Effector CD4-positive, alpha-beta T cell (primary cell): ENCODE measurements at places on chromosomes 3 and 15.
A peak's percentile ranks its signal among the peaks of the same experiment; 100 is the strongest.

- no peak for DNase-seq
Observed at GRCh38 chr3:28334552-28334951, 14.0 kb upstream of the ZCWPW2 start.

DNA sequence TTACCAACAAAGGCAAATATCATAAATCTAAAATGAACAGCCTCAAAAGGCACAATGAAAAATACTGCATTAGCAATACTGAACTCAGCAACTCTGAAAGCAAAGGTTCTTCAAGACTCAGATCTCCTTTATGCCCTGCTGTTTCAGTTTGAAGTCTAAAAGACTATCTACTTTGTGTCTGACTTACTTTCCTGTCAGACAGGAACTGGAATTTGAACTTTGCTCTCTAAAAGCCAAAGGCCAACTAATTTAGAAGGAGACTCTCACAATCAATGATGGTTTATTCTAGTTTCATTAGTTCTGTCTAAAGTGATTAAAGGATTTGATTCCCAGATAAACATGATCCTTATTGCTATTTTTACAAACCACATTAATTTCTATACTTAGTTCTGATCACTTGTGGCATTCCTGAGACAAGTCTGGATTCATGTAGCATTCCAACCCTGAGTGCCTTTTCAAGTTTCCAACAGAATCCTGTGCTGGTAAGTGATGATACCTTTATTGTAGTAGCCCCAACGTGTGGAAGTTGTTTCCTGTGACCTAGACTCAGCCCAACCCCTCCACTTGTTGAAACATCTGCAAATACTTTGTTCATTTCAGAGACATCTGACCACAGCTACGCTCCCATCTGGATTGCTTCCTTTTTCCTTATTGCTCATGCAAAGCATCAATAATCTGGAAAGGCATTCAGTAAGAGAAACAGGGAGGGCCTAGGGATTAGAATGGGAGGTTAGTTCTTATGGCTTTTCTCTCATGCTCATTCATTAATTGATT lies 14.9 kb upstream of the LEKR1 start:
- DNase-seq, result no peak

DNA sequence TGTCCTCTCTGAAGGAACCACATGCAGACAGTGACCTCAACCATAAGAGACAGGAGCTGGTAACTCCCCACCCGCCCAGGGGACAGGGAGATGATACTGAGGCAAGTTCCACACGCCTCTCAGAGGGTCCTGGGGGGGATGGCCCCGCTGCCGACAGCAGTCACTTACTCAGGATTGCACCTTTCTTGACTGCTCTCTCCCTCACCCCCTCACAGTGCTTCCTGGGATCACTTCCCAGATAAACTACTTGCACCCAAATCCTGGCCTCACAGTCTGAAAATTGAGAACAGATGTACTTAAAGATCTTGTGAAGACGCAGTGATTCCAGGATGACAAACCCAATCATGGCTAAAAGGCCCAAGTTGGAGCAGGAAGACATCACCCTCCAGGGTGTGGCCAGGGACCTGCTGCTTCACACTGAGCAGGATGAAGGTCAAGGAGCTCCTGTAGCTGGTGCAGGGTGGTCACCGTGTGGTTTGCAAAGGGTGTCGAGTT lies 207.6 kb downstream of the ADAMTS17 start:
- no peak for DNase-seq

DNA sequence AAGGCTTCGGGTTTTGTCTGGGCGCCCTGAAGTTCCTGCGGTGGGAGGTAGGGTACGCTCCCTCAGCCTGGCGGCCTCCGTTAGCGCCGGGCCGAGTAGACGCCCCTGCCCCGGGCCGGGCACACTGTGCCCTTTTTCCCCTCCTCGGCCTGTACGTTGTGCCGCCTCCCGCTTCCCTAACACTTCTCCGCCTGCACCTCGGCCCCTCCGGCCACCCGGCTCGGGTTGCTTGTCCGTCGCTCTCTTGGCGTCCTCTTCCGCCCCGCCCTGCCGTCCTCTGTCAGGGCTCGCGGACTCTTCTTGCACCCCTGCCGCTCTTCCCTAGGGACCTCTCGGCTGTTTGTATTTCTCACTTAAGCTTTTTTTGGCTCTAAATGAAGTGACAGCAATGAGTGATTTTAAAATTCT lies 384 bp downstream of the KNL1 start:
- no peak for DNase-seq

DNA sequence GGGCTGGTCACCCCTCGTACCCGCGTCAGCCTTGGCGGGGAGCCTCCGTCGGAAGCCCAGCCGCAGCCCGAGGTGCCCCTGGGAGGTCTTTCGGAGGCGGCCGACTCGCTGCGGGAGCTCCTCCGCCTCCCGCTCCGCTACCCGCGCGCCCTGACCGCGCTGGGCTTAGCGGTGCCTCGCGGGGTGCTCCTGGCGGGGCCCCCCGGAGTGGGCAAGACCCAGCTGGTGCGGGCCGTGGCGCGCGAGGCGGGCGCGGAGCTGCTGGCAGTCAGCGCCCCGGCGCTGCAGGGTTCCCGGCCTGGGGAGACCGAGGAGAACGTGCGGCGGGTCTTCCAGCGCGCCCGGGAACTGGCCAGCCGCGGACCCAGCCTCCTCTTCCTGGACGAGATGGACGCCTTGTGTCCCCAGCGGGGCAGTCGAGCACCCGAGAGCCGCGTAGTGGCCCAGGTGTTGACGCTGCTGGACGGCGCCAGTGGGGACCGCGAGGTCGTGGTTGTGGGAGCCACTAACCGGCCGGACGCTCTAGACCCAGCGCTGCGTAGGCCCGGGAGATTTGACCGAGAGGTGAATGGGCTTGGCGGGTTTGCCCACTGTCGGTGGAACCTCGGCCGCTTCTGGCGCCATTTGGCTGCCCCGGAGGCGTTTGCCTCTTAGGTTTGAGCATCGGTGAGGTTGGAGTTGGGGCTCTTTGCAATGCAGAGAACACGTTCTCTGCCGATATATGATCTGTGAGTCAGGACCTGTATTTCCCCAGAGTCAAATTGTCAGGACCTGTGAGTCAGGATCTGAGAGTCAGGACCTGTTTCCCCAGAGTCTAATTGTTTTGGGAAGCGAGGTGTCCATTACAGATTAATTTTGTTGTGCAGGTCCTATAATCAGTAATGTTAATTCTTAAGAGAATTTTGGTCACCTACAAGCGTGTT lies 24.9 kb upstream of the GATM start:
- DNase-seq, result peak; percentile 10

- DNase-seq, result no peak
Observed at GRCh38 chr3:25344670-25345069, 83.4 kb upstream of the RARB start.

GRCh38 chr3:56075089-56075488 lies 393.2 kb downstream of the ERC2 start:
- no peak for DNase-seq

- no peak for DNase-seq
Observed at GRCh38 chr3:48411606-48412374, 18.1 kb downstream of the PLXNB1 start.

- DNase-seq, result no peak
Observed at GRCh38 chr3:45880725-45881077, 5.6 kb upstream of the CCR9 start.

DNA sequence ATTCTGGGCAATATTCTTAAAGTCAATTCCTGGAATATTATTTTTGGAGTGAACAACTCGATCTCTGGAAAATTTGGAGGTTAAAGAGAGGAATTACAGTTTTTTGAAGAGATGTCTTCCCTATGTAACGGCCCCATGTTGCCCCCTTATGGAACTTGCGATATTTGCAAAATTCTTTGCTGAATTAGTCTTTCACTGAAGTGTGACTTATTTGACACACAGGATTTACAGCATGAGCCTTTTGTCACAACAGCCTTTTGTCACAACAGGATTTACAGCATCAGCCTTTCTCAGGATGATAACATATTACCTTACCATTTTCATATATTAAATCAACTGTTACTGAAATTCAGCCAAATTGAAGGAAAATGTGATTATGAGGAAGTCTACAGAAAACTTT lies 37.8 kb upstream of the SPTSSB start:
- no peak for DNase-seq

- peak; percentile 93 for DNase-seq
Observed at GRCh38 chr15:40569129-40569953, at the start of gene RPUSD2. Gene RPUSD2 (plus strand): TSS chr15:40569299. CDS start chr15:40569338, 39 bp downstream.

- no peak for DNase-seq
Observed at GRCh38 chr3:141996437-141996836, 120.0 kb downstream of the ATP1B3 start.

- no peak for DNase-seq
Observed at GRCh38 chr3:38724392-38724736, 74.9 kb upstream of the SCN5A start.

DNA sequence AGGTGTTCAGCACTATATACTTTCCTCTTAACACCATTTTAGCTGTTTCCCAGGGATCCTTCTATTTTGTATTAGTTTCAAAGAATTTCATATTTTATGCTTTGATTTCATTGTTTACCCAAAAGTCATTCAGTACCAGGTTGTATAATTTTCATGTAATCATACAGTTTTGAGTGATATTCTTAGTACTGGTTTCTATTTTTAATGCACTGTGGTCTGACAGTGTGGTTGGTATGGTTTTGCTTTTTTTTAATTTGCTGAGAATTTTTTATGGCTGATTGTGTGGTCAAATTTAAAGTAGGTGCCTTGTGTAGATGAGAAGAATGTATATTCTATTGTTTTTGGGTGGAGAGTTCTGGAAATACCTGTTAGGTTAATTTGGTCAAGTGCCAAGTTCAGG lies 323.4 kb upstream of the EPHA6 start:
- DNase-seq, result no peak

DNA sequence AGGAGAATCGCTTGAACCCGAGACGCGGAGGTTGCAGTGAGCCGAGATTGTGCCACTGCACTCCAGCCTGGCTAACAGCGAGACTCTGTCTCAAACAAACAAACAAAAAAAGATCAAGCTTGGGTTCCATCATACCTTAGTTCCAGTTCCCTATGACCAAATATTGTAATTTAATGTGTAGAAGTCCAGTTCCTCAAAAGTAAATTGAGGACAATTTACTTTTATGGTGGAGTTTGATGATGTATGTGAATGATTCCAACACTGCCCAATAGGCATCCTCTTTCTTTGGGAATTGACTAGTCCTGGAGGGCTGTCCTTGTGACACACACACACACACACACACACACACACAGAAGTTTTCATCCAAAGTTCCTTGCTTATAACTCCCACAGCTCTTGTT lies 2.8 kb upstream of the PKM start:
- DNase-seq, result no peak

DNA sequence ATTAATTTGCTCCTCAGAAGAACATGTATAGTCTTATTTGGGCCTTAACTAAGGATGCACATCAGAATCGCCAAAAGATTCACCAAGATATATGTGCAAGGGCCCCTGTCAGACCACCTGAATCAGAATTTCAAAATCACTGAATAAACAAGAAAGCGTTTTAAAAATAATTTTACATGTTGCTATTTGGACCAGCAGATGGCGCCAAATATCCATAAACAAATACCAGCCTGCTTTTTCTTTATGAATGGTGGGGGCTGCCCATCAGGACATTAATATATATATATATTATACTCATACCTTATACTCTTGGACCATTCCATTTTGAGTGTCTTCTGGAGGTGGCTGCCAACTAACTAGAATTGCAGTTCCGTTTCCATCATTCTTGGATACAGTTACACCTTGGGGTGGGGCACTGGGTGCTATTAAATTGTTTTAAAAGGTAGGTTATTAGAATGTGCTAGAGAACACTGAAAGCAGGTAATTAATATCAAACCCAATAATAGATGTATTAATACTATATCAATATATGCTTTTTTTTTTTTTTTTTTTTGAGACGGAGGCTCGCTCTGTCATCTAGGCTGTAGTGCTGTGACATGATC lies 1108.3 kb downstream of the ROBO1 start:
- no peak for DNase-seq

- DNase-seq, result no peak
Observed at GRCh38 chr3:4814305-4814903, 164.8 kb upstream of the BHLHE40 start.

DNA sequence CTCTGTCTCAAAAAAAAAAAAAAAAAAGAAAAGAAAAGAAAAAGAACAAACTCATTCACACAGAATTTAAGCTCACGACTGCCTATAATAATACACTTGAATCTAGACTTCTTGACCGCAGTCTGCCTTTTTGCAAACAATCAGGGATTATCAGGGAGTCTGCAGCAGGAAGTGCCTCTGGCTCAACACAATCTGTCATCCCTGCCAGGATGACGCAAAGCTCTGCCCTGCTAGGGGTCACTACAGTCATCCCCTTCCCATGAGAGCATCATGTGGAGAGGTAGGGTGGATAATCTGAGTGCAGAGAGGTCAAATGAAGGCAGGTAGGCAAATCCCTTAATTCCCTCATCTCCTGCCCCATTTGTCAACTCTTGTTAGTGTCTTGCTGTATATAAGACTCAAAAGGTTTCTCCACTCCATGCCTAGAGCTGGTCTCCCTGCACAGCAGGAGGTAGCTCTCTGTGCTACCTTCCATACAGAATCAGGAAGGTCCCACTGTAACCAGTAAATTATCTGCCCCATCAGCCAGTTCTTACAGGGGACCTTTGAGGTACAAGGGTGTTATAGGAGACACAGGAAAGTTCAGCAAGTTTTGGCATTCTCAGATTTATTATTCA lies 4.2 kb downstream of the UBAP1L start:
- DNase-seq, result no peak

DNA sequence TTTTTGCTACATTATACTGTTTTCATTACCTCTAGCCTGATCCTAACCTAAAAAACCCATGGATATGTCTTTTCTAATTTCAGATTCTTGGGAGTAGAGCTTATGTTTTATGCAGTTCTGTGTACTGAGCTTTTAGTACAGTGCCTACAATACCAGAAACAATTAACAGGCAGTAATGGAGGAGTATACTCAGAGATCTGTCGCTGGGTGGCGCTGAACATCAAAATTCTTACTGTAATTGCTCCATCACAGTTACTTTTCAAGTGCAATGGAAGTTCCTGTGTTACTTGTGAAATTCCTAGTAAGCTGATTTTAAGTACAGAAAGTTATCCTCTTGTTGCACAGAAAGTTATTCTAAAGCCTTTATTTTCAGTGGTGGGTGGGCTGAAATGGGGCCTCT lies 66.9 kb downstream of the RNF13 start:
- no peak for DNase-seq

DNA sequence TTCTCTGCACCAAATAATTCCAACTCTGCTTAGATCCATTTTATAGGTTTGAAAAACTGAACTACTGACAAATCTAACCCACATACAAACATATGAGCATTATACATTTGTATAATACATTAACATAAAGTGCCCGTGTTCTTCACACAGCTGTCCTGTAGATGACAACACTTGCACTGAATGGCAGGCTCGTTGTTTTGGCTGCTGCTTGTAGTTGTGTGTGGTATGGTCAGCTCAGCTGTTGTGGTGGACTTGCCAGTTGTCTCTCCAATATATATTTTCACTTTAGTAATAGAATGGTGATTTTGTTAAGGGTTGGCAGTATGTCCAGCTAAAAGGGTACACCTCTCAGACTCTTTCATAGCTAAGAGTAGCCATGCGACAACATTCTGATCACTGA lies 30.5 kb downstream of the CHST2 start:
- DNase-seq, result no peak

GRCh38 chr3:140602781-140603180 lies 75.1 kb upstream of the TRIM42 start:
- no peak for DNase-seq
